Mesothelial cell of epicardium (in vitro differentiated cells): ENCODE measurements at places on chromosomes 3 and 15.

DNA sequence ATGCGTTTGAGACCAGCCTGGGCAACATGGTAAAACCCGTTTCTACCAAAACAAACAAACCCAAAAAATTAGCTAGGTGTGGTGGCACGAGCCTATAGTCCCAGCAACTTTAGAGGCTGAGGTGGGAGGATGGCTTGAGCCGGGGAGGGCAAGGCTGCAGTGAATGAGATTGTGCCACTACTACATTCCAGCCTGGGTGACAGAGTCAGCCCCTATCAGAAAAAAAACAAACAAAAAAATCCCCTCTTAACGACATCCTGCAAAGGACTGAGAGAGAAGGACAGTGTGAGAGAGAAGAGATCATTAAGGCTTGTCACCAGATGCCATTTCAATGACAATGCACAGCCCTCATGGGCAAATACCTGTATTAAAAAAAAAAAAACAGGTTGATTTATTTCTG lies 266.7 kb upstream of the ATP10A start:
- DNase-seq: no peak

- DNase-seq: no peak
Observed at GRCh38 chr3:127273206-127273605, 14.6 kb downstream of the PRR20G start.

DNA sequence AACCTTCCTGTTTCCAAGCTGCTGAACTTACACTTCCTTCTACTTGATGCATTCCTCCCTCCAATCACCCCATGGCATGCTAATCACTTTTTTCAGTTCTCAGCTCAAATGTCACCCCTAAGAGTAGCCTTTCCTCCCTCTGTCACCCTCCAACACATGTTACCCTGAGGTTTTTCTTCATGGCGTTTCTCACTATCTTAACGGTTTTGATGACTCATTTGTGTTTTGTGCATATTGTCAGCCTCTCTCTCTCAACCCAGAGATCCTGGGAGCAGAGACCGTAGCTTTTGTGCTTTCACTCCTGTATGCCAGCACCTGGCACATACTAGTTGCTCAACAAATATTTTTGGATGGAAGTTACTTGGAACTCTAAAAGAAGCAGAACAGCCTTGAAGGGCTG lies 24.5 kb downstream of the LRRC3B start:
- DNase-seq: no peak

GRCh38 chr15:33226559-33227181 lies 32.2 kb upstream of the FMN1 start:
- no peak for DNase-seq

DNA sequence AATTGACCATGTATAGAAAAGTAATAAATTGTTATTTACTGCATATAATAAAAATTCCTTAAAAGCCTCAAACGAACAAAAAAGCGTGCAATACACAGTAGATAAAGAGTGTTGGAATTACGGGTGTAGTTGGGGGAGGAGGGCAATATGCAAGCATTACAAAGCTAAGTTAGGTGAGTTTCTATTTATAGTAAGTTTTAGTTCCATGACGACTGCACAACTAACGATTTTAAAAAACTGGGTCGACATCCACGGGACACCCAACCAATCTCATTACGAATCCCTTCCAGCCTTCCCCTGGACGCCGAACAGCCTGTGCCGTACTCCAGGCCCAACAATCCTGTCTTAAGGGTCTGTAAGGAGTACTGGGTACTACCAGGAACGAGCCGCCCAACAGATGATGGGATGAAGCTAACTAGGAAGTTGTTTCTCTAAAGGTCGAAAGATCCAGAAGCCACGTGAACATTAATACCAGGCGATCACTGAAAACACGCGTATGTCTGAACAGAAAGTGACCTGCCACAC lies 677 bp downstream of the POLQ start:
- DNase-seq: no peak

DNA sequence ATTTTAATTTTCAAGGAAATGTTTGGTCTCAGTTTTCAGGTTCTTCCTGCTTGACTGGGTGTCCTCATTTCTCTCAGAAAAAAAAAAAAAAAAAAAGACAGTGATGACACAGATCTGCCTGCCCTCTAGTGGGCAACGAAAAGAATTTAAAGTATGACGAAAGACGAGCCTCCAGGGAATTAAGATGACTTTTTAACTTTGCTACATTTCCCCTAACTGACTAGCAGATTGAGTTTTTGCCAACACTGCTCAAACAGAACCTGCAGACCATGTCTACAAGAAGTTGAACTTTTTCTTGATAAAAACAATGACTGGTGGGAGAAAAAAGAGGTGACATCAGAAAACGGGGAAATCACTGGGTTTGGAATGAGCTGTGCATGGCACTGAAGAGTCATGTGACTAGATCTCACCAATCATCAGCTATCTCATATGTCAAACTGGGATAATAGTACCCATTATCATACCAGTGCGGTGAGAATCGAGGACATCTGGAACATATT lies 40.8 kb downstream of the EOMES start:
- no peak for DNase-seq

DNA sequence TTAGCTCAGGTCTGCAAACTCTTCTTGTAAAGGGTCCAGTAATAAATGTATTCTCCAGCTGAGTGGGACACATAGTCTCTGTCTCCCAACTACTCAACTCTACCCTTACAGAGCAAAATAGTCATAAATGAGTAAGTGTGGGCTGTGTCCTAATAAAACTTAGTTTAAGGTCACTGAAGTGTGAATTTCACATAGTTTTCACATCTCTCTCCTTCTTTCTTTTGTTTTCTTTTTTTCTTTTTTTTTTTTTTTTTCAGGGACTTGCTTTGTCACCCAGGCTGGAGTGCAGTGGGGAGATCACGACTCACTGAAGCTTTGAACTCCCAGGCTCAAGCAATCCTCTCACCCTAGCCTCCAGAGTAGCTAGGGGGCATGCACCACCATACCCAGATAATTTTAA lies 1.9 kb upstream of the ACTL6A start:
- no peak for DNase-seq

DNA sequence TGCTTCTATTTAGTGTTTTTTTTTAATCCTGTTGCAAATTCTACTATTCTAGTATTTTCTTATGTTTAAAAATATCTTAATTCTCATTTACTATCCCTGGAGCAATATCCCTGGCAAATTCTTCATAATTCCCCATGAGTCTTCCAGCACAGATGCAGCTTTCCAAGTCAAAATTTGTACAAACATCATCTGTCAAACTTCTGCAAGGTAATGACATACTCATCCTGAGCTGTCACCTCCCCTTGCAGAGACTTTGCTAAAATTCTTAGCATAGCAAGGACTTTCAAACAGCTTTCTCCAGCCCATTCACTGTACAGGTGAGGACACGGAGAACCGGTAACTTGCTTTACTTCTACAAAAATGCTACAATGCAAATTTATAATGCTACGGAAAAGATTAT lies 28.6 kb upstream of the VGLL4 start:
- no peak for DNase-seq

DNA sequence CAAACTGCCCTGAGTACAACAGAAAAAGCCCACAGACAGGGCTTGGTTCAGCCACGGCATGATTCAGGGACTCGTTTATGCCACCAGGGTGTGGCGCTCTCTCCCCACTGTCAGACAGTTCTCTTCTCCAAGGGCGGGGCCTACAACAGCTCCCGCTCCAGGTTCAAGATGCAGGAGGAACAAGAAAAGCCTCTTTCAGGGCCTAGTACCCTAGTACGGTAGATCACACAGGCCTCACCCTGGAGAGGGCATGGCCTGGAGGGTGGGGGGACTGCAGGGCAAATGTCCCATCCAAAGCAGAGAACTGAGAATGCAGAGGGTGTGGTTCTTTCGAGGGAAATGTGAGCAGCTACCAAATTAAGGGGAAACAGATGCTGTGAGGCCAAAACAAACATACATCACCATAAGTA lies 12.0 kb downstream of the MESD start:
- DNase-seq: peak; percentile 58

GRCh38 chr3:42665050-42665878 lies 11.8 kb downstream of the ZBTB47 start:
- DNase-seq: no peak

GRCh38 chr15:100005715-100006114 lies 272.5 kb upstream of the LYSMD4 start:
- no peak for DNase-seq

DNA sequence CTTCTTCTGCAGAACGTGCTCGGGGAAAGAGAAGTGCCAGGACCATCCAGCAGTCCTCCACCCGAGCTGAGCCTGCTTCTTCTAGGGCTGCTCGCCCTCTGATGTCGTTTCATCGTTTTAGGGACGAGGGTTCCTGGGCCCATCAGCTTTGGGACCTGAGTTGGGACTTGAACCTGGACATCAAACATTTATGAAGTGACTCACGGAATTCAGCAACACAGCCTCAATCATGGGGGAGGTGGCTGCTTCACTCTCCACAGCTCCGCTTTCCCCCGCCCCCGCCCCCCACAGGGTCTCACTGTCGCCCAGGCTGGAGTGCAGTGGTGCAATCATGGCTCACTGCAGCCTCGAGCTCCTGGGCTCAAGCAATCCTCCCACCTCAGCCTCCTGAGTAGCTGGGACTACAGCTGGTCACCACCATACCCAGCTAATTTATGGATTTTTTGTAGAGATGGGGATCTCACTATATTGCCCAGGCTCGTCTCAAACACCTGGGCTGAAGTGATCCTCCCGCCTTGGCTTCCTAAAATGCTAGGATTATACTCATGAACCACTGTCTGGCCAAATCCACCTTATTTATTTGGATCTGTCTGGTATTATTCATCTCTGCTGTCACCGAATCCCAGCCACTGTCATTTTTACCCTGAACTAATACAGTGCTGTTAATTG lies 725 bp upstream of the SCAMP2 start:
- no peak for DNase-seq

DNA sequence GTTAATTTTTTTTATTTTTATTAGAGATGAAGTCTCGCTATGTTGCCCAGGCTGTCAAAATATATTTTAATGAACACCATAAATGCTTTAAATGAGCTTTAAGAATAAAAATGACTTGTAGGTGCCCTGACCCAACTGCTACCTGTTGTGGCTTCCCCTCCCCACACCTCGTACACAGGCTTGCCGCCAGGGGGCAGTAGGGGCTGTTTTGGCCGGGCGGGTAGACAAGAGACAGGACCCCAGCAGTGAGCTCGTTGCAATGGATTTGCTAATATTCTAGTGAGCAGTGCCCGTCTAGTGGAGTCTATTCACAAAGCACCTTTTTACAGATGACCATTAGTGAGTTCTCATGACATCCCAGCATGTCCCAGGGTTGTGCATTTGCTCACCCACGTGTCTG lies 418.1 kb downstream of the OCA2 start:
- no peak for DNase-seq

DNA sequence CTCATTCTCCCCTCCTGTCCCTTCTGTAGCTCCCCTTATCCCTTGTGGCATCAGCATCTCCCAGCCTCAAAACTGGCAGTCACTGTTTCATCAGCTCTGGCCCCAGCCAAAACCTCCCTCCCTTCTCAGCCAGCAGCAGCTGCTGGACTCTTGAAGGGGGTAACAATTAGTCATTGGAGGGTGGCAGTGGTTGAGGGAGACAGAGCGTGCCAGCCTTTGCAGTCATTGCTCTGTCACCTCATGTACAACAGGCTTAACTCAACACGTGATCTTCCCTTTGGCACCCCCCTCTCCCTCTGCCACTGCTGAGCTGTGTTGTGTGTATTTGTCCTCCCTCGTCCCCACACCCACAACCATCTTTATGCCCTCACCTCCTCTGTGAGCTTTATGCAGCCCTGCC lies 28.2 kb downstream of the RBP2 start:
- no peak for DNase-seq

DNA sequence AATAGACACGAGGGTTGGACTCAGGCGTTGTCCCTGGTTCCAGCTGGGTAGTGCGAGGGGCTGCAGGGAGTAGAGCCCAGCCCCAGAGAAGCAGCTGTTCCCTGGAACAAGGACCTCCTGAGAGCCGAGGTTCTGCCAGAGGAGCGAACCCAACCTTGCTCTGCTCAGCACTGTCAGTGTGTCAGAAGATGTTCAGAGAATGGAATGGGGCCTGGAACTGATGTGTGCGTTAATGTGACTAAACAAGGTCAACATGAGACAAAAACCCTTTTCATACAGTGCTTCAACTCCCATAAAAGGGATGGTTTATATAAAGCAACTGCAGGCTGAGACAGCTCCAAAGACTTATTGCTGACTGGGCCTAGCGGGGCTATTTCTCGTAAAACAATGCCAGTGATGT lies 35.5 kb upstream of the HACD2 start:
- DNase-seq: no peak

DNA sequence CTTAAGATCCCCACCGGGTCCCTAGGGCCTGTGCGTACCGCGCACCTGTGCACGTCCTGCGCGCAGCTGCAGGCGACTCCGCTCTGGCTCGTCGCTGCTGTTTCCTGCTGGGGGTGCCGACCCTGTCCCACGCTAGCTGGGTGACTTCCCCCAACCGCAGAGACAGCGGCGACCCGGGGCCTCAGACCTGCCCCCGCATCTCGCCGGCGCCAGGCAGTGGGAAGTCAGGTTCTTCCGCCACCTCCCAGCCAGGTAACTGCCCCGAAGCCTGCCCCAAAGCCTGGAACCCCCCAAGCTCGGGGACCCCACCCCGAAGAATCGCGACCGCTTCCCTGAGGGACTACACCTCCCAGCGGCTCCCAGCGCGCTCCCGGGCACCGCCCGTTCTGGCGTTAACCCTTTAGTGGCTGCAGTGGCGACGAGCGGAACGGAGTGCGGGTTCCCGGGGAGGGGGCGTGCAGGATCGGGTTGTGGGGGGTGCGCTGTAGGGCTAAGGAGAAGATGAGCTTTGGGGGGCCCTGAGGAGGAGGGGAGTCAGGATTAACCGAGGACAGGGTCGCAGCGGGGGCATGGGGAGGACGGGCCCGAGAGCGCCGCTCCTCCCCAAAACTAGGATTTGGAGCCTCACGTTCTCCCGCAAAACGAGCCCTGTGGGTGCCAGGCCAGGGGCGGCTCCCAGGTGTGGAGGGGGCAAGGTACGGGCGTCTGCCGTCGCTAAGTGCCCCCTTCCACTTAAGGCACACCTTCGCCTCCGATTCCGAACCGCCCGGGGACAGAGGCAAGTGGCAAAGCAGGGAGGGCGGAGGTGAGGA lies 589 bp downstream of the NEIL1 start:
- no peak for DNase-seq

GRCh38 chr3:30663533-30664241 lies 57.3 kb downstream of the TGFBR2 start:
- no peak for DNase-seq

- no peak for DNase-seq
Observed at GRCh38 chr3:23262766-23263165, 59.6 kb downstream of the UBE2E2 start.

DNA sequence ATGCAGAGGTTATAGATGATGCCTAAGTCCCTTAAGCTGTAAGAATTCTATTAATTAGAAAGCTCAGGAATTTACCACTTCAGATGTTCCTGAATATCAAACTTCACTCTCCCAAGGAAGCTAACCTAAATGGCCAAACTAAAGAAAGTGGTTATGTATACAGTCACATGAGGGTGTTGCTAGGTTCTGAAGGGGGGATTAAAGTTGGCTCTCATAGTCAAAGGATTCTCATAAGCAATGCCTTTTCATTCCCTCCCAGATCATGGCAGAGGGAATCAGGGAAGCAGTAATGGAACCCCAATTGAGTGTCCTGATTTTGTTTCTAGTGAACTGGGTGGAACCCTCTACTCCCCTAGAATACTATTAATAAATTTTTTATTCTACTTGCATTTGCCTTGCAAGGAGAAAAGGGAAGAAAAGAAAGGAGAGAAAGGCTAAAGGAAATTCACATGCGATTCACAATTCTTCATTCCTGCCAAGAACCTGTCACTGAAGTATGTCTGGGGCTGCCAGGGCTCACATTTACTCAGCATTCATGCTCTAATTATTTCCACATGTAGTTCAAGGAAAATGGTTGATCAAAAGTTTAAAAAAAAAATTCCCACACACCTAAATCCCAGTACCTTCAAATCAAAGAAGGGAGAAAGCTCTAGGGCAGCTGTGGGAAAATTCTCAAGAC lies 25.1 kb downstream of the FSTL1 start:
- no peak for DNase-seq
